ENCODE measurements at places on chromosomes 4 and X.

- no peak for DNase-seq
These were observed 282.1 kb upstream of the GIMD1 start for GRCh38 chr4:106650701-106651100.

DNA sequence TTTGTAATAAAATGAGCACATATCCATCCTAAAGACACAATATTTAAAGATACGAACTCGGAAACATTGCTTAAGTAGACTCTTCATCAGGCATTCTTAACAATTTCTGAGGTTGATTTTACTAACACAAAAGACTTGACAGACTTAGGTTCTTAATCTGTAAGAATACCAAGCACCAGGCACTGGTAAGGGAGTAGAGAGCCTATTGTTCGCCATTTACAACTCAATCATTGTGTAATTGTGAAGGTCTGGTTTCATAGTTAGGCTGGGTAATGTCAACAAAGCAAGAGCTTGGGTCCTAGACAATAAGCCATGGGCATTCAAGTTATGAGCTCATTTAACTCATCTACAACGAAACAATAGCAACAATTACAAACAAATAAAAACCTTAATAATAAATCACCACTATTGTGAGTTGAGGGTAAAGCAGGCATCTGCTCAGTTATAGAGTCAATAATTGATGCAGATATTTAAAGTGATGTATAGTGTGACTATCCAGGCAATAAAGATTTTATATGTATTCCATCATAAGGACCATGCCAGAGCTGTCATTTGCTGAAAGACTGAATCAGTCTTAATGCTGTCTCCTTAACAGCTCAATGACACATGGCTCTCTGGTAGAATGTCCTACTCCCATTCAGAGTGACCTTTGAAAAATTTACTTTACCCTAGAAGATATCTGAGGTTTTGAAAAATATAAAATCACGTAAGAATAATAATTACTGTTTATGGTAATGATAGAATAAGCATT is 664.0 kb upstream of the PCDH7 start:
- no peak for DNase-seq

DNA sequence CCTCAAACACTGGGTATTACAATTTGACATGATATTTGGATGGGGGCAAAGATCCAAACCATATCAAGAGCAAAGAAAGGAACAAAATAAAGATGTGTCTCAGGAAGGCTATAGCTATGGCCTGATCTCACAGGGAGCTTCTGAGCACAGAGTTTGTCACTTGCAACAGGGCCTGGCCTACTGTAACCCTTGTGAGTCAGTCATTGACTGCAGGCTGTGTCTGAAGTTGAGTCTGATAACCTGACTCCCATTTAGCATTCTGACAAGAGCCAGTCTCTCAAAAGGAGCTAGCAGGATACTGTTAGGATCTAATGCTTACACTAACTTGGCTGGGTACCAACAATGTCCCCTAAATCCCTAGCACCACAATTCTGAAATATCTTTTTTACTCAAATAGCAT is 612.5 kb upstream of the TECRL start:
- DNase-seq: no peak

DNA sequence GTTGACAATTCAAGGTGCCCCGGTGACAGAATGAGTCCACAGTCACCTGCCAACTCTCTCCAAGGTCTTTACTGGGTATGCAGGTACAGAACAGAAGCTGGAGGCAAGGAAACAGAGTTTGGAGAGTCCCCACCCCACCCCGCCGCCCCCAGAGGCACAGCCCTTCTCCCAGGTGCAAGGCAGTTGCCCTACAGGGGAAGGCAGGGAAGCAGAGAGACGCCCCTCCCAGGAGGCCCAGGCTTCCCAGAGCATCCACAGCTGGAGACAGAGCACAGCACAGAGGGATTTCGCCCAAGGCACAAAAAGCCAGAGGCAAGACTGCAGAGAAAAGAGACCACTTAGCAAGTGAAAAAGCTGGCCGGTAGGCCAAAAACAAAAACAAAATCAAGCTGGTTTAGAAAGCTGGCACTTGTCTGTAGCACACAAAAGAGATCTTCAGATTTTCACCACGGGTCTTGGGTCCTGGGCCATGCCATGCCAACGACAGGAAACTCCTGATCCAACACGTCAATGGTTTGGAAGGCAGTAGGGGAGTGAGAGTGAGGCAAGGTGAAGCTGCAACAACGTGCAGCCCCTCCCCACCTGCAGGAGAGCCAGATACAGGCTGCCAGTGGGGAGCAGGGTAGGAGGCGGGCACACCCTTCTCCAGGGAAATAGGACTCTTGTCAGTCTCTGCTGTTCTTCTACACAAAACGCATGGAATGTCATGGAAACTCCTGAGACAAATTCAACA is 113.3 kb downstream of the AFAP1 start:
- no peak for DNase-seq

DNA sequence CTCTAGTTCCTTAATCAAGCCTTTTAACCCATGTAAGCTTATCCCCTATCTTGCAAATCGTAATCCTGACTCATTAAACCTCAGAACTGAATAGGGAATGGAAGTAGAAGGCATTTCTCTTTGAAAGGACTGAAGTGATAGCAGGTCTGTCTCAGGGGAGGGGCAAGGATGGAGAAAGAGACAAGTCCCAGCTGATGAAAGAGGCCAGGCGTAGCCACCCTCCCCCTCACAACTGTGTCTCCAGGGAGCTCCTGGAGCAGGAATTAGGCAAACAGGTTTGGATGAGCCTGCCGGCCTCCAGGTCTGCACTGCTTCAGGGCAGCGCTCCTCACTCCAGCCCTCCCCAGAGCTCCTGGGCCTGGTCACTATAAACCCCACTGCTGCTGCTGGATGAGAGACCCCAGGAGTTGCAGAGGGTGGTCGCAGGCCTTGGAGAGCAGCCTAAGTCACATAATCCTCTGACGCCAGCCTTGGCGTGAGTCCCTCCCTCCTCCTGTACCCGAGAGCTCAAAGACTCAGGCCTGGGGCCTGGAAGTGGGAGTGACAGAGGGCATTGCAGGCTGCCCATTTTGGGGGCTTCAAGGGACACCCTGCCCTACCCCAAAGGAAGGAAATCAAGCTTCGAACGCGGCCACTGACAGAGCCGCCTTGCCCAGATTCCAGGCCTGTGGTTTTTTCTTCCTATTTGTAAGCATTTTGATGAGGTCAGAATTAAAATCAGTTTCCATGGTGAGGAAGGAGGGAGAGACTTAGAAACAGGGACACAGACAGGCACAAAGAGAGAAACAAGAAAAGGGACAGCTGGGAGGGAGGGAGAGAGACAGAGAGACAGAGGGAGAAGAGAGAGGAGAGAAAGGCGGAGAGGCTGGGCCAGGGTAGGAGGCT is 21.2 kb upstream of the MSX1 start:
- DNase-seq: no peak

GRCh38 chr4:149280806-149281205 is 534.8 kb downstream of the IQCM start:
- DNase-seq: no peak
